Tongue (tissue), 3 donors: ENCODE measurements at places on chromosomes 3 and 15.

GRCh38 chr3:62803276-62803675 lies 71.9 kb downstream of the CADPS start:
- no peak for DNase-seq

DNA sequence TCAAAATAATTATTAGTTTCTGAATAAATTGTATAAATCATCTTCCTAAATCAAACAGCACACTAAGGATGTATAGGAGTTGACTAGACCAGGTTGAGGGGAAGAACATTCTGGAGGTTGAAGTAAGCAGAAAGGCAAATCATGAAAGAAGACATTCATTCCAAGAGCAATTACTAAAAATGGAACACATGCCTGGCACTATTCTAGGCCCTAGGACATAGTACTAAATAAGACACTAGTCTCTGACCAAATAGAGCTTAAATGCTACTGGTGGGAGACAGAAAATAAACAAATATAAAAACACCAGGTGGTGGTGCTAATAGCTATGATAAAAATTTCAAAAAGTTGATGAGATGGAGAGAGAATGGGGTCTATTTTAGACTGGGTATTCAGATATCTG lies 190.1 kb downstream of the TBC1D5 start:
- no peak for DNase-seq

- DNase-seq = peak; percentile 46
Observed at GRCh38 chr3:106839576-106840280, 537.5 kb upstream of the CCDC54 start.

DNA sequence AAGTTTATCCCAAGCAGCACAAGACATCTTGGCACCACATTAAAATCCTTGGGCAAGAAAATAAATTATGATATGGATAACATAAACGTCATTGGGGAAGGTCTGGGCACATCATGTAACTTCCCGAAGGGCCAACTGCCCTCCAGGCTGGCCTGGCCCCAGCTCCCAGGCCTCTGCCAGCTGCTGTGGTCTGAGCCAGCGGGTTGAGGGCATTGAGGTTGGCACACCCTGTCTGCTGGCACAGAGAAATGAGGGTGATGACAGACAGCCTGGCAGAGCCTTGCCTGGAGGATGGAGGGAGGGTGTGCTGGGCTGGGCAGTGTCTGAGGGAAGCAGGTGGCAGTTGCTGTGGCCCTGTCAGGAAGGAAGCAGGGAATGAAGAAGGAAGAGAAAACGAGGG lies 3.3 kb upstream of the RBSN start:
- peak; percentile 89 for DNase-seq

DNA sequence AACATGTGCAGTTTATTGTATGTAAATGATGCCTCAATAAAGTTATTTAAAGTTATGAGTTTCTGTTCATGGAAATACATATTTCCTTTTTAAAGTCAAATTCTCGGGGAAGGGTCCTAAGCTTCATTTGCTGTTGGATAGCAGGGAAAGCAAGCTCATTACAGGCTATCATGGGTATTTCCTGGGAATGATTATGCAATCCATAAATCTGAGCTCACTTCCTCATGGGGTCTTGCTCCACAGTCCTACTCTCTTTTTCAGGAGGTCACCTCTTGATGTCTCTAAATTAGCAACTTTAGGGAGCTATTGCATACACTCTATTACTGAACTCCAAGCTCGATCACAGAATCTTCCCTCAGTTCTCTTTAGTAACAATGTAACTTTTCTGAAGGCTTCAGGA lies 69.9 kb upstream of the TP63 start:
- DNase-seq = no peak
